ENCODE measurements at places on chromosomes 1 and 21.

- no peak for DNase-seq
These were observed 464.8 kb upstream of the USP24 start for GRCh38 chr1:55679971-55680370.

DNA sequence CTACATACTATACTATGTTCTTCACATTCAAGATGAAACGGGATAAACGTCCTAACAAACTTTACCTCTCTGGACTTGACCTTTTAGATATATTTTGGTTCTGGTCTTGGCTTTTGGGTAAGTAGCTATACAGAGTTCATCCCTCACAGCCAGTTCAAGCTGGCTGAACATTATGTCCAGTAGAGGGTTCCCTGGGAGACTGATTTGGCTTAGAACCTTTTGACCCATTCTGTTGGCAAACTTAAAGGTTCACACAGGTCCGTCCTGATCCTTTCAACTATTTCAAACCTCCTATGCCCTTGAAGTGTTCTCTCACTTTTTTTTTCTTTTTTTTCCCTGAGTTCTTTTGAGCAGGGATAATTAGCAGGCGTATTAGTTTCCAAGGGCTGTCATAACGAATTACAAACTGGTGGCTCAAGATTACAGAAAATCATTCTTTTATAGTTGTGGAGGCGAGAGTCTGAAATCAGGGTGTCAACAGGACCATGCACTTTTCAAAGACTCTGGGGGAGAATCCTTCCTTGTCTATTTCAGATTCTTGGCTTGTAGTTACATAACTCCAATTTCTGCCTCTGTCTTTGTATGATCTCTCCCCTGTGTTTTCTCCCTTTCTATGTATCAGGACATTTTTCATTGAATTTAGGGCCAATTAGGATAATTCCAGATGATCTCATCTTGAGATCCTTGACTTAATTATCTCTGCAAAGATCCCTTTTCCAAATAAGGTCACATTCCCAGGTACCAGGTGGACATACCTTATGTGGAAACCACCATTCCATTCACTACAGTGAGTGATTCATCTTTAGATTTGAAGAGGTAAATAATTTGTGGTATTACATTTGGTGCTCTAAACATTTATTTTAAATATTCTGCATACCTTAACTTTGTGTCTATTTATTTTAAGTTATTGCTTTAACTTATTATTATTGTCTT lies 257.4 kb upstream of the USP25 start:
- no peak for DNase-seq

GRCh38 chr1:58895559-58896145 lies 111.8 kb upstream of the JUN start:
- DNase-seq, result no peak

DNA sequence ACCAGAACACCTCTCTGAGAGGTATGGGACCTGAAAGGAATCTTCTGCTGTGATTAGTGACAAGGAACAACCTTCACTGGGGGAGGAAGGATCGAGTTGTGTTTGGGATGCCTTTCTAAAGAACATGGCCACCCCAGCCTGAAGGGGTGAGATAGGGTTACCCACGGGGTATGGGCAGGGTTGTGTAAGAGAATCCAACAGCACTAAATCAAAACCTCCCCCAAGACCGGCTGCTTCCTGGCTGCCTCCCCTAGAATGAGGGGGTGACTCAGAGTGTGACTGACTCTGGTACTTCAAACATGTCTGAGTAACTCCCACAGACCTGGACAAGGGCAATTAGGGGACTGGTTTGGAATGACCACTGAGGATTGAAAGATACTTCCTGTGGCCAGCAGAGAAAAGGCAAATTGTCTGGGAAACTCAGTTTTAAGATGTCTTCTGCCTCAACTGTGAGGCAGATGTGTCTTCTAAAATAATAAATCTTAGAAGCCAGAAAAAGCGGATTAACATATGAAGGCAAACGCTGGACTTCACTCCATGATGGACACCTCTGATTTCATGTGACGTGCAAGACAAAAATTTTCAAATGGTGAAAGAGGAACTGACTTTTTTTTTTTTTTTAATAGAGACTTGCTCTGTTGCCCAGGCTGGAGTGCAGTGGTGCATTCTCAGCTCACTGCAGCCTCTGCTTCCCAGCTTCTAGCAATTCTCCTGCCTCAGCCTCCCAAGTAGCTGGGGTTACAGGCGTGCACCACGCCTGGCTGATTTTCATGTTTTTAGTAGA lies 6.7 kb upstream of the PTPN14 start:
- DNase-seq, result no peak

DNA sequence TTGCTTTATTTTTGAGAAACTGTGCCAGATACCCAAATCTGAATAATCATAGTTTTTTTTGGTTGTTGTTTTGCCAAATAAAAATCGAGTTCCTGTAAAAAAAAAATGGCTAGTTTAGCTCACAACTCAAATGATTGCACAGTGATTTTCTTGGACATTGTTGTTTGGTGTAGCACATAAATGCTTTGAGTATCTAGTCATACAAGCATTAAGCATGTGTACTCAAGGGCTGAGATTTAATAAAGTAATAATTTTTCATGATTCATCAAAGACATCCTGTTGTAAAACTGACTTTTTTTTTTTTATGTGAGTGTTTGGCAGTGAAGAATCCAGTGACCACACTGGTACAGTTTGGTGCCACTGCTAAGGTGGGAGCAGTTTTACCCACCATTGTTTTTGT lies 18.8 kb downstream of the ITSN1 start:
- DNase-seq, result no peak

- no peak for DNase-seq
These were observed 153.4 kb downstream of the FMN2 start for GRCh38 chr1:240244968-240245628.

- no peak for DNase-seq
These were observed 12.9 kb upstream of the PTTG1IP start for GRCh38 chr21:44886113-44887075.

DNA sequence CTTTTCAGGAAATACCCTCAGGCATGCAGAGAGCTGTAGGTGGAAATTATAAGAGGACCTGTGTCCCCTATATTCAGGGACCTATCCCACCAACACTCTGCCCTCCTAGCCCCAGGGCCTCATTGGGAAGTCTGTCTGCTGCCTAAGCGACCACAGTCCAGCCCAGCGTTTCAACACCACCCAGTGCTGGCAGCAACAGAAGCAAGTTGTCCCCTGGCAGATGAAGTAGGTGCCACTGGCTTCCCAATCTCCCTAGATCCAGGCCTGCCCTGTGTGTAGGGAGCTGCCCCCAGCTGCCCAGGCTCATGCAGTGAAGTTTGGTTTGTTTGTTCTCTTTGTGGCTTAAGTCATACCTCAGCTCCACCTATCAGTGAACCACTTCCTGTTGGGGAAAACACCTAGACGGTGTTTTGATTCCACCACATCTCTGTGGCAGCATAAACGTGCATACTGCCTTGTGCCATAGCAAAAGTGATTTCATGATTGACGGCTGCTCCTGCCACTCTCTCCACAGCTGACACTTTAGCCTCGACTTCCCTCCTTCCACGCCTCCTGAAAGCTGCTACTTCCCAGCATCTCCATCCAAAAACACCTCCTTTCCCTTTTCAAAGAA lies 8.1 kb upstream of the LEFTY1 start:
- DNase-seq, result no peak
